ENCODE measurements at places on chromosomes 2 and 18.

DNA sequence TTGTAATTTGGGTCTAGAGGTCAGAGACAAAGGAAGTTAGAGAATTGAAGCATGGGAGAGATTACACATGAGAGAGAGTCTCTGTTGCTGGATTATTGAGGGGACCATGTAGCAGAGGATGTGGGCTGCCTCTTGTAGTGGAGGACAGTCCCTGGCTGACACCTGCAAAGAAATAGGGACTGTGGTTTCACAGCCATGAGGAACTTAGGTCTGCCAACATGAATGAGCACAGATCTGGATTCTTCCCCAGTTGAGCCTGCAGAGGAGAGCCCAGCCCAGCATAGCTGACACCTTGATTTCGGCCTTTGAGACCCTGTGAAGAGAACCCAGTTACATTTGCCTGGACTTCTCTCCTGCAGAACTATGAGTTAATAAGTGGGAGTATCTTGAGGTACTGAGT is 179.5 kb upstream of the TWIST2 start:
- DNase-seq: no peak

DNA sequence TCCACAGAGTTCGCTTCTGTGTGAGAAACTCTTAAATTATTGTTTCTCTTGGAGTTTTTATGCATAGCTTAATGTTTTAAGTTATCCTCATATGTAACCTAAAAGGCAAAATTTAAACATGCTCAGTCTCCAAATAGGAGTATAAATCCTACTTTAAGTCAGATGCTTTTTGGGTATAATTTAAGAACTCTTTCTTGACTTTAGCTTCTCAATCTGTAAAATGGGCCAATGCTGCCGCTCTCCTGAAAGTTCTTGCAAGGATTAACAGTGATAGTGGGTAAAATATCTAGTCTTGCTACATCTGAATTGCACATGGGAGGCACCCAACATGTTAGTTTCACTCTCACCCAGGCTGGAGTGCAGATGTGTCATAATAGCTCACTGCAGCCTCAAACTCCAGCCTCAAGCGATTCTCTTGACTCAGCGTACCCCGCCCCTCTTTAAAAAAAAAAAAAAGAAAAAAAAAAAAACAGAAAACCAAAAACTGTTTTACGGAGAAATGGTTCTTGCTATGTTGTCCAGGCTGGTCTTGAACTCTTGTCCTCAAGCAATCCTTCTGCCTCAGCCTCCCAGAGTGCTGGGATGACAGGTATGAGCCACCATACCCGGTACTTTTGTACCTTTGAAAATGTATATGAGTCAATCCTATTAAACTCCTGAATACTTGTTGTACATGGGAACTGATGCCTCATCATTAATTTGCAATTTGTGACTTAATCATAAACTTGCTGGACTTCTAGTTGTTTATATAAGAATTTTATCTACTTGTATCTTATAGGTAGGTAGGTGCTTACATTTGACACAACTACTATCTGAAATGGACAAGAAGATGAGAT is 1.8 kb downstream of the FBXO48 start:
- DNase-seq: peak; percentile 30

GRCh38 chr2:49480520-49480919 is 326.2 kb upstream of the FSHR start:
- no peak for DNase-seq

DNA sequence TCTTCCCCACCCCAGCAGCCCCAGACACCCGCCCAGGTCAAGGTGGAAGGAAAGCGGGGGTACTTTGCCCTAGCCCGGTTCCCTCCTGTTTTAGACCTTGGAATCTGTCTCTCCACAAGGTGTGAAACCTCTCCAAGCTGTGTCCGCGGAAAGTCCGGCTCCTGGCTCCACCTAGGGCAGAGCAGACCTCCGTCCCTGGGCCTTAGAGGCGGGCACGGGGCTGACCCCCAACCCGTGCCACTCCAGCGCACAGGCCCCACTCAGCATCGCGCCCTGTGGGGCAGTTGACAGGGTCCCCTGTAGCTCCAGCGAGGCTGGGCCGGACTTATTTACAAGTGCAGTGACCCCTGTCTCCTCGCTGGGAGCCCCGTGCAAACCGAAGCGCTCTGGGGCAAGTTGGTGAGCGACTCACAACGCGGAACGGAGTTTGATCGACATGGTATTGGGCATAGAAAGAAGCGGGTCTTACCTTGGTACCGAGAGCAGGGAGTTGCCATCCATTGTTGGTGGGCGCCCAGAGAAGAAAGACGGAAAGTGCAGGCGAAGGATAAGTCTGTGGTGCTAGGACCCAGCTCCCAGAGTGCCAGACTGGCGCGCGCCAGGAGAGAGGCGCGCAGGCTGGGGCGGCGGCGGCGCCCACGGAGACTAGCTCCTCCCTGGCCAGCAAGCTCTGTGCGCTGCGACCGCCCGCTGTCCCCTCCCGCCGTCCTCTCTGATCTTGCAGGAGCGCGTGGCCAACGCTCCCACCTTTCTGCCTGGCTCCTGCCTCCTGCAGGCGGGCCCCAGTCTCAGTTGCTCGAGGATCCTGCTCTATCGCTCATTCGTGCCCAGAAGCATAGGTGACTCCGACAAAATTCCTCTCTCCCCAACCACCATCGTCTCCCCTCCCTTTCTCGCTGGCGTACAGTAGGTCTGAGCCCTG is at the start of gene SPHKAP:
TSS of gene SPHKAP (minus strand) at position 590 of the 922 bp plus-strand sequence. CDS start at position 501, 89 bp downstream.
- no peak for DNase-seq

DNA sequence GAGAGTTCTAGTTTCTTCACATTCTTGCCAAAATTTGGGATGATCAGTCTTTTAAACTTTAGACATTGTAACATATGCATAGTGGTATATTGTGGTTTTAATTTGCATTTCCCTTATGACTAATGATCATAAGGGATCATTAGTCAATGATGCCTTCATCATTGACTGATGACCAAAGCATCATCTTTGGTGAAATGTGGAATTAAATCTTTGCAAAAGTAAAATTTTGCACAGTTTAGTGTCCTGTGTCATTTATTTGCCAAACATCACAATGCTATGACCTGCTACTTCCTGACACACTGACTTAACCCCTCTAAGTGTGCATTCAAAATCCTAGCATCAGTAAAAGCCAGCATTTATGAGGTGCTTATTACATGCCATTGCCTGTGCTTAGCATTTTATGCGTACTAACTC is 58.9 kb upstream of the SLC1A4 start:
- DNase-seq: no peak

DNA sequence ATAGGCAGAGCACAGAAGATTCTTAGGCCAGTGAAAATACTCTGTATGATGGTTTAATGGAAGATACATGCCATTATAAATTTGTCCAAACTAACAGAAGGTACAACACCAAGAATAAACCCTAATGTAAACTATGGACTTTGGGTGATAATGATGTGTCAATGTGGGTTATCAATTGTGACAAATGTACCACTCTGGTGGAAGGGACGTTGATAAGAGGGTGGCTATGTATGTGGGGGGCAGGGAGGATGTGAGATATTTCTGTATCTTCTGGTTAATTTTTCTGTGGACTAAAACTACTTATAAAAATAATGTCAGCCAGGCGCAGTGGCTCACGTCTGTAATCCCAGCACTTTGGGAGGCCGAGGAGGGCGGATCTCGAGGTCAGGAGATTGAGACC is 86.2 kb downstream of the HNRNPLL start:
- DNase-seq: no peak

DNA sequence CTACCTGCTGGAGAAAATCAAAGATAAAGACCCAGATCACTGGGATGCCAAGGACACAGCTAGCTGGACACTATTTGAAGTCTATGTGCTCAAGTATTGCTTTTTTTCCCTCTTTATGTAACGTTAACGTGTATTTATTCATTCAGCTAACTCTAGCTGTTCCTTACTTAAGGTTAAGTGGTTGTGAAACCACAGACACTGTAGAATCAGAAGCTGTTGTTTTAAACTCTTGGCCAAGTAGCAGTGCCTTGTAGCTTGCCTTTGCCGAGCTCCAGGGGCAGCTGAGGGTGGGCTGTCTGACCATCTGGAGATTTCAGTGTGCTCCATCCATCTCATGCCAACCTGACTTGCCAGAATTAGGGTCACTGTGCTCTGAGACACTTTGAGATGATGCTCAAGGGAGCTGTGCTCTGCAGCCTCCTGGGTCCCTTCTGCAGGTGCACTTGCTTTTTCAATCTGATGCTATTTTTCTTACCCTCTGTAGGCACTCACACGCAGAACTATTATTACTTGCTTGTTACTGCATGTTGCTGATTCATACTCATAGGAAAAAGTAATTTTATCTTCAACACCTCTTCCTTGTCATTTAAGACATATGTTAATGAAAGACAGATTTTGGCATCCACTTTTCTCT is 116.2 kb downstream of the METTL8 start:
- DNase-seq: no peak

- no peak for DNase-seq
Measured at GRCh38 chr2:151900331-151900730, 72.1 kb upstream of the ARL5A start.

- peak; percentile 50 for DNase-seq
Measured at GRCh38 chr18:76405681-76406356, 89.2 kb downstream of the ZNF516 start.

DNA sequence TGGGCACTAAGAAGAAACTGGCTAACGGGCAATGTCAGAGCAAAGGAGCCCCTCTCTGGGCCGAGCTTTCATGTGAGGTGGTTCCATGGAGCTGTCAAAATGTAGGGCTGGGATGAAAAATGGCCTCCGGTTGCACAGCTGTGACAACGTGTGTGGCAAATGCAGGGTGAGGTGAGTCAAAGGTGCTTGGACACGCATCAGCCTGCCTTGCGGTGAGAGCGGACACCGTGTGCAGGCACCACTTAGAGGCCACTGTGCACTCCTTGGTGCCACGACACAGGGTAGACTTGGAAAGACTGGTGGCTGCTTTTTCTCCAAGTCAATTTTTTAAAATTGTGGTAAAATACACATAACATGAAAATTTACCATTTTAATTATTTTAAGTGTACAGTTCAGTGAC is 195.4 kb downstream of the ZBTB7C start:
- DNase-seq: no peak

GRCh38 chr2:237293978-237294377 is 120.0 kb downstream of the COL6A3 start:
- no peak for DNase-seq

DNA sequence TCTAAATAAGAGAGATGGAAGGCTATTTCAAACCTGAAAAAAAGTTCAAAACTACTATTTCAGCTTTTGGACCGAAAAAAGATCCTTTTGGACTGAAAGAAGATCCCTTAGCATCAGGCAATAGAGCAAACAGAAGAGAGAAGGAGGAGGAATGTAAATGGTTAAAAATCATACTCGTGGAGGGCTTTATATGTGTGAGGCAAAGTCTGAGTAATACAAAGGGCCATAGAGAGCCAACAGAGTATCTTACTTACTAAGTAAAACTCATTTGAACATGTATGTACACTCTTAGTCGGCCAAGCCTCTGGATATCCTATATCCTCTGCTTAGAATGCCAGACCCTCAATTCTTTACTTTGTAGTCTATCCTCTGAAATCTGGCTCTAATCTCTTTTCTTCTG is 55.7 kb downstream of the ITSN2 start:
- no peak for DNase-seq

DNA sequence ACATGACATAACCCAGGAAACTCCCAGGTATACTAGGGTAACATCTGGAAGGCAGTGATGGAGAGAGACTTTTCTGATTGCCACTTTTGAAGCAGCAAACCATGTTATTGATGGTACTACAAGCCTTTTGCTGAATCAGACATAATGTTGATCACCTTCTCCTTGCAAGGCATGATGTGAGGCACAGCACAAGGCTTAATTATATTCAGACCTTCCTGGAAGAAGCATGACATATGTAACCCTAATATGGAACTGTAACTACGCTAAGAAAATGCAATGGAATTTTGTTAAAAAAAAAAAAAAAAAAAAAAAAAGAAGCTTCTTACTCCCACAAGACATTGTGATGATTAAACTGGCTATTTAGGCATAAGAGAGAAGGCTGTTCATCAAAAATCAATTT is 145.4 kb downstream of the ALK start:
- no peak for DNase-seq

GRCh38 chr2:24457696-24458386 is 33.2 kb upstream of the NCOA1 start:
- DNase-seq: no peak

DNA sequence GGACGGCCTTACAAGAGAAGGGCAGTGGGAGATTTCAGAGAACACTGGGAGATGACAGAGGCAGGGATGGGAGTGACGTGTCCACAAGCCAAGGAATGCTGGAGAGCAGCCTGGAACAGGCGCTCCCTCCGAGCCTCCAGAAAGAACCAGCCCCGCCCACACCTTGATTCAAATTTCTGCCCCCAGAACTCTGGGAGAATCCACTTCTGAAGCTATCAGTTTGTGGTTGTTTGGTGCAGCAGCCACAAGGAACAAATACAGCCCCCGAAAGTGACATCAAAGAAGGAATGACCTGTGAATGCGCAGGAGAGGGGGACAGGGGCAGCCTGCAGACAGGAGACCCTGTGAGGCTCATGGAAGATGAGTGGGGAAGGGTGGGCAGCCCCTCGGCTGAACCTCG is 67.3 kb downstream of the TWIST2 start:
- no peak for DNase-seq

DNA sequence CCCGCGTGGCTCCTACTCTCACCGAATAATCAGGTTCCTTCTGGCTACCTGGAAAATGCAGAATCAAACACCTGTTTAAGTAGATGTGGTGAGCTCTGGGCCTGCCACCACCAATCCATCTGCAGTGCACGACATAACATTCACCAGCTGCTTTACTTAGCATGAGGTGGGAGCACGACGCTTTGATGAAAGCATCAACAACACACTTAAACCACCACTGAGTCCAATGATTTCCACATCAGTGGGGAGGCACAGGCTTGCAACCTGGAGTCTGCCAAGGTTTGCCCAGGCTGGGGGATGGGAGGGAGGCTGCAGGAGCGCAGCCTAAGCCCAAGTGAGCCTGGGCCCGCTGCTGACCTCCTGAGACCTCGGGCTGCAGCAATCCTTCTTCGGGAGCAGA is 415.5 kb downstream of the MEIS1 start:
- no peak for DNase-seq

GRCh38 chr2:51960281-51960680 is 928.3 kb upstream of the NRXN1 start:
- DNase-seq: no peak

DNA sequence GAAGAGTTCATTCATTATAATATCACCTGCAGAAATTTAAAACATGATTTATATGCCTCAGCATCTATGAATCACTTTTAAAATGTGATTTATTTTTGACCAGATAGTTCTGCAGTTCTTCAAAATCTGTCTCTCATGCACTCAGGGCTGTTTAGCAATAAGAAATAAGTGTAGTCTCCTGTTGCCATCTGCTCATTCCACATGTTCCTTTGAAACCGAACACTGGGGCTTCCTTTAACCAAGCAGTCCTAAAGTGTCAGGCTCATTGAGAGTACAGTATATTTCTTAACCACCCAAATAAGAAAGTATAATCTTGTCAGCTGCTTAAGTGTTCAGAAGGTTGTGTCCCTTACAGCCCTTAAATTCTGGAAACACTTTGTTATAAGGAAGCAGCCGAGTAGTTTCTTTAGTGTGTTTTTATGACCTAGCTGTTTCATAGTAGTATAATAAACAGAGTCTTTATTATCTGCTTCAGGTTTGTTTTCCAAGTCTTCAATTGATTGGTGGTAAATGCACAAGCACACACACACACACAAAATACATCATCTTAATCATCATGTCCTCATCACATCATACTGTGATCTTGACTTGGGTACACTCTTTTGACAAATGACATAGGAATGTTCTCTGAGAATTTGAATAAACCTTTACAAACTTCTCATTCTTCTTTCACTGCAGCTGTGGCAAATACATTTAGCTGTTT is 10.4 kb downstream of the WDR7 start:
- no peak for DNase-seq

- no peak for DNase-seq
Measured at GRCh38 chr2:119230219-119231185, 6.9 kb downstream of the STEAP3 start.

Measured in activated T-helper 1 cell treated with anti-CD3 and anti-CD28 coated beads, Interleukin-2, amount 50 U/mL, for 16 hours (primary cell).